NCI-H774 (cell line): ENCODE measurements at places on chromosomes 3 and 15.
A peak's percentile ranks its signal among the peaks of the same experiment; 100 is the strongest.

- DNase-seq: no peak
These were observed 158.7 kb downstream of the GHSR start for GRCh38 chr3:172289583-172289982.

DNA sequence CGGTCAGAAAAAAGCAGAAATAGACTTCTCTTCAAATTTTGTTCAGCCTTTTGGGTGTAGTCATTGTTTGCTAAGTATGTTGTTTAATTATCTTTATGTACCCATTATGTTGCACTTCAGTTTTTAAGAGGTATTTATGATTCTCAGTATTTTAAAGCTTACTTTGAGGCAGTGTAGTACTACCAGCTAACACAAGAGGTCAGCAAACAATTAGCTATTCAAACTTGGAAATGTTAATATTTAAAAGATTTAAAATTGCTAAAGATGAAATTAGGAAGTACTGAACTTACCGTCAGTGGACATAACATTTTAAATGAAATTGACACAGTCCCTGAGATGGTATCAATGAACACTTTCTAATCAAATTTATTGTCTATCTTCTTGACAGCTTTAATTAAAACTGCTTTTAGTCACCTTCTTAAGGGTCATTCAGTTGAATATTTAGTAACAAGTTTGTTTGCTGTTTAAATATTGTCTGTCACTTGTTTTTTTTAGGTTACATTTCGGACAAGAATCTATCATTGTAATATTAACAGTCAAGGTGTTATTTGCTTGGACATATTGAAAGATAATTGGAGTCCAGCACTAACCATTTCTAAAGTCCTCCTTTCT lies 28.1 kb downstream of the NKIRAS1 start:
- DNase-seq: no peak

- DNase-seq: peak; percentile 13
These were observed 360.5 kb upstream of the NAALADL2 start for GRCh38 chr3:174498638-174499037.

GRCh38 chr3:81249540-81250029 lies 511.9 kb downstream of the GBE1 start:
- DNase-seq: peak; percentile 22

DNA sequence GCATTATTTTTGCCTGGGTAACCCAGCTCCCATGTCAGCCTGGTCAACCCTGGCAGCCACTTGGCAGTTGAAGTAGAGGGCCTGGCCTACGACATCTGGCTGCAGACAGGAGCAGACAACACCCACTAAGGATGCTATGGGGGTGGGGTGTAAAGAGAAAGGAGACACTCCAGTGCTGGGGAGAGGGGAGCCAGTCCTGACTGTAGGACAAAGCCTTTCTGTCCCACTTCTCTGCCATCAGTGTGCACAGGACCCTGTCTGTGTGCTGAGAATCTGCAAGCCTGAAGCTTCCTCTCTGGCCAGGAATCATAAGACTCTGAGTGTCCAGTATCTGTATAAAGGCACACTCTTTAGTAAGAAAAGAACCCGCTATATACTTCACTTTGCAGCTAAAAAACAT lies 96.3 kb upstream of the CHRM5 start:
- no peak for DNase-seq

DNA sequence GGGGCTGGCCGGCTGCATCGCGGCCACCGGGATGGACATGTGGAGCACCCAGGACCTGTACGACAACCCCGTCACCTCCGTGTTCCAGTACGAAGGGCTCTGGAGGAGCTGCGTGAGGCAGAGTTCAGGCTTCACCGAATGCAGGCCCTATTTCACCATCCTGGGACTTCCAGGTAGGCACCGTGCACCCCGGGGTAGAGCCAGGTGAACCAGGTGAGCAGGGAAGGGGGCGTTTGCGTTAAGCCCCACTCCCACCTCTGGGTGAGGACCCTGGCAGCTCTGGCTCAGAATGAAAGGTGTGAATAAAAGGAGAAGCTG lies 267 bp downstream of the CLDN18 start:
- DNase-seq: no peak

GRCh38 chr3:32384938-32385337 lies 6.7 kb upstream of the CMTM7 start:
- no peak for DNase-seq

DNA sequence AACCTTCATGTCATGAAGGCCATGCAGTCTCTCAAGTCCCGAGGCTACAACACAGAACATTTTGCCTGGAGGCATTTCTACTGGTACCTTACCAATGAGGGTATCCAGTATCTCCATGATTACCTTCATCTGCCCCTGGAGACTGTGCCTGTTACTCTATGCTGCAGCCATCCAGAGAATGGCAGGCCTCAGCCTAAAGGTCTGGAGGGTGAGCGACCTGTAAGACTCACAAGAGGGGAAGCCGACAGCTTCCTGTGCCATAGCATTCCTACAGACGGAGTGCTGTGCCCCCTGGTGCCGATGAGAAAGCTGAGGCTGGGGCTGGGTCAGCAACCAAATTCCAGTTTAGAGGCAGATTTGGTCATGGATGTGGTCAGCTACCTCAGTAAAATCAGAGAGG lies 51.3 kb upstream of the CADPS start:
- no peak for DNase-seq

- DNase-seq: no peak
These were observed 118.3 kb upstream of the NEO1 start for GRCh38 chr15:72933976-72934375.
